GM10248 (cell line): ENCODE measurements at places on chromosomes 5 and 9.

GRCh38 chr9:7403839-7404487, 395.6 kb downstream of the DMAC1 start:
- no peak for DNase-seq

DNA sequence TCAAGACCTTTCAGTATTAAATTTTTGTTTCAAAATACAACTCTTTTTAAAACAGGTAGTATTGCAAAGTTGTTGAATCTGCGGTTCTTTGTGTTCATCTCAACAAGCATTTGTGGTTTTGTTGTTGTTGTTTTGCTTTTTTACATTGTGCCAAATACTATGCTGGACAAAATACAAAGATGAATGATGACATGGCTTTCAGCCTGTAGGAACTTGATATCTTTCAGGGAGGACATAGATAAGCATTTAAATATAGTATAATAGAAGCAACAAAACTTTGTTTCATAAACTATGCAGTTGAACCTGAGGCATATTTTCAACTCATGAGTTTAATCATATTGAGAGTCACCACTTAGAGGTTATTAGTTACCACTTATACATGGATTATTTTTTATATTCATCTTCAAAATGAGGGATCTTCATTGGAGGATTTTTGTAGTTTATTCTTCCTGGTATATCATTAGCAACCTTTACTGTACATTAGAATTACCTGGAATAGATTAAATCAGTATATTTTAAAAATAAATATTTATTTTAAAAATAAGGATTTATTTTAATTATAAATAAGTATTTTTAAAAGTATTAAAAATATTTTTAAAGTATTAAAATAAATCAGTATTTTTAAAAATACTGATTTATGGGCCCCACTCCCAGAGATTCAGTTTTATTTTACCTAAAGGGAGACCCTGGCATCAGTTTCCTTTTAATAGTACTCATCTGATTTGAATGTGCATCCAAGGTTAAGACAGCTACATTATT, 42.9 kb downstream of the KIF2A start:
- DNase-seq = no peak

- DNase-seq = no peak
Observed at GRCh38 chr9:90024409-90024808, 419.6 kb downstream of the GADD45G start.

DNA sequence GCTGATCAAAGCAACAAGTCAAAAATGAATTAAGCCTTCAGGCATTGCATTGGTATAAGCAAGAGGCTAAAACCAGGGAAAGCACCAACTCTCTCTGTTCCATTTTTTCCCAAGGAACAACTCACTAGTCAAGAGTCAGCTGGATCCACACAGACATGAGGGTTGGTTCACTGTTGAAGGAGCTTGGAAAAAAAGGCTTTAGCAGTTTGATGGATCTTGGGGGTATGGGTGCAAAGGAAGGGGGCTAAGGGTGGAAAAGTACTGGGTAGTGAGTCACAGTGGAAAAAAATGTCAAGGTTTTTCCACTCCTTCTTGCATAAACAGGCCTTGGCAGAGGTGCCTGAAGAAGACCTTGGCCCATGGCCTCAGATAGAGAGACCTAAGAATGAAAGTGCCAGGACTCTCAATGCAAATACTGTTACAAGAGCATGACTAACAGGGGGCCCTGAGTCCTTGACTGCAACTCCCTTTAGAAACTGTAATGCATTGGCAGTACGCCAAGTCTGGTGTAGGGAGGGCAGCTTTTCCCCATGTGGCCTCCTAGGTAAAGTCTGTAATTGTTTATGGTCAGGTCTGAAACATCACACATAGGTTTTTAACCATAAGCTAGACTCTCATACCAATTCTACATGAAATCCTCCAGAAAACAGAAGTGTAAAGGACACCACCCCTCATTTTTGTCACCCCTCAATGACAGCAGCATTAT, 23.7 kb downstream of the ACTL7A start:
- peak; percentile 74 for DNase-seq

DNA sequence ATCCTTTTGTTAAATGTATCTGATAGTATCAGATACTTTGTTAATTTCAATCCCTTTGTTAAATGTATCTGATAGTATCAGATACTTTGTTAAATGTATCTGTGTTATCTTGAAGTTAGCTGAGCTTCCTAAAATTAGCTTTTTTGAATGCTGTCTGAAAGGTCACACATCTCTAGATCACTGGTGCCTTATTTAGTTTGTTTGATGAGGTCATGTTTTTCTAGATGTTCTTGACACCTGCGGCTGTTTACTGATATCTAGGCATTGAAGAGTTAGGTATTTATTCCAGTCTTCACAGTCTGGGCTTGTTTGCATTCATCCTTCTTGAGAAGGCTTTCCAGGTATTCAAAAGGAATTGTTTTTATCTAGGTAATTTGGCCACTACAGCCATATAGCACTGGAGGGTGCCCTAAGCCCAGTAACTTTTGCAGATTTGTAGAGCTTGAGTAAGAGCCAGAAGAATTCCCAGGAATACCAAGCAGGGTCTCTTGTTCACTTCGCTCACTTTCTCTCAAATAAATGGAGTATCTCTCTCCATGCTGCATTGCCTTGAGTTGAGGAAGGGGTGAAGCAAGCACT, 435.4 kb upstream of the GRAMD2B start:
- no peak for DNase-seq

DNA sequence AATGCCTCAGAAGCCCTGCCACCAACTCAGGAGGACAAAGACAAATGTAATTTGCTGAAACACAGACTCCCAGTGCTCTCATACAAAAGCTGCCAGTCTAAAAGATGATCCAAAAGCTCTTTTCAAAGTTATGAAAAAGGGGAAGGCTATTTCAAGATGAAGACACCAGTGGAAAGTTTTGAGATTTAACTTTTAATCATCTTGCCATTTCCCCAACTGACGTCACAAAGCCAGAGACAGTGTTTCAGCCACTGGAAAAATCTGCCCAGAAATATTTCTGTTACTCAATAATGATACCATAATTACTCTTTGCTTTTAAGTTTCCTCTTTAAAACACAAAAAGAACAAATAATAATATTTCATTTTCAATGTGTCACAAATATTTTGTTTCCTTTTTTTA, 20.9 kb downstream of the ENG start:
- DNase-seq = no peak

DNA sequence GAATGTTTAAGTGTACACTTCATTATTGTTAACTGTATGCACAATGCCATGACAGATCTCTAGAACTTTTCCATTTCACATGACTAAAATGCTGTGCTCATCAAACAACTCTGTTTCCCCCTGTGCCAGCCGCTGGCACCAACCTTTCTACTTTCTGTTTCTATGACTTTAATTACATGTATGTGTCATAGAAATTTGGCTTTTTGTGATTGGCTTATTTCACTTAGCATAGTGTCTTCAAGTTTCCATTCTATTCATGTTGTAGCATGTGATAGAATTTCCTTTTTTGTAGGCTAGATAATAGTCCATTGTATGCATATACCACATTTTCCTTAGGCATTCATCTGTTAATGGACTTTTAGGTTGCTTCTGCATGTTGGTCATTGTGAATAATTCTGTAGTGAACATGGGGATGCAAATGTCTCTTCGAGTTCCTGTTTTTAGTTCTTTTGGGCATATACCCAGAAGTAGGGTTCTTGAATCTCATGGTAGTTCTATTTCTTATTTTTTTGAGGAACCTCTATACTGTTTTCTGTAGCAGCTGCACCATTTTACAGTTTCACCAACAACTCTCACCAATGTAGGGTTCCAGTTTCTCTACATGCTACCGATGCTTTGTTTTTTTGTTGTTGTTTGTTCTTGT, 184.4 kb upstream of the DMRT1 start:
- DNase-seq = no peak

- peak; percentile 64 for DNase-seq
Observed at GRCh38 chr5:116454417-116454927, 120.2 kb downstream of the SEMA6A start.

DNA sequence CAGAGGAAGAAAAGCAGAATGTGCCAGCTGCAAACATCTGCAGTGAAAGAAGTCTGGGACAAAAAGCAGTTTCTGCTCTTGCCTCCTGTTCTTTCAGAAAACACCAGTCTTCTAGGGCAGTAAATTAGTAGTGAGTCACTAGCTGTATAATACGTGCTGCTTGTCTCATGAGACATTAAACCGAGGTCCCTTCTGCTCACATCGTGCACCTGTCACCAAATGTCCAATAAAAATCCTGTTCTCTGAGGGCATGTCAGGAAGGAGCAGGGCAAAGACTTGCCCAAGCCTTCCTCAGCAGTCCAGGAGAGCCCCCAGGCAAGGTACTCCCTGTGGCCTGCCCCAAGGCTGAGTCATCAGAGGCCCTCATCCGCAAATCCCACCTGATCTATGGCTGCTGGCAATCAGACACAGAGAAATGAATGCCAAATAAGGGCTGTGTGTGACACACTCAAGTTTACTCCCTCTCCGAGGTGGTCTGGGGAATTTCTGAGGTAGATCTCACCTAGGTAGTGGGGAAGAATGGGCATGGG, 255.3 kb upstream of the SMARCA2 start:
- DNase-seq = no peak

- no peak for DNase-seq
Observed at GRCh38 chr9:88933607-88934379, 57.5 kb upstream of the S1PR3 start.

- DNase-seq = no peak
Observed at GRCh38 chr9:16683326-16683725, 187.1 kb downstream of the BNC2 start.

GRCh38 chr5:149941795-149942194, 2.8 kb downstream of the PDE6A start:
- no peak for DNase-seq

GRCh38 chr5:95191330-95191729, 93.6 kb downstream of the MCTP1 start:
- DNase-seq = peak; percentile 21

DNA sequence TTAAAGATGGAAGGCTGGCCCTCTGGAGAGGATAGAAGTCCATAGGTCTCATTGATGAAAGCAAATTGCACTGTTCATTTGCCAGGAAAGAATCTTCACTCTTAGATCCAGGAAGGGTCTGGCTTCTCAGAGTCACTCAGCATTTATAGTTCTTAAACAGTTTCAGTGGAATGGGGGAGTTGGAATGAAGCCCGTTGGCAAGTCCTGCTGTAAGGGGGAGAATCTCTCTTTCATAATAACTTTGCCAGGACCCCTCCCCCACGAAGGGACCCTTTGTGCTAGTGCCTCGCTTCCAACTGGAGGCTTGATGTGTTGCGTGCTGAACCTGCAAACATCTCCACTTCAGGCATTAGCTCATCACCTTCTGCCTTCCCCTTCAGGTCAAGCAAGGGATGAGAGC, 57.1 kb downstream of the ENTREP1 start:
- no peak for DNase-seq

DNA sequence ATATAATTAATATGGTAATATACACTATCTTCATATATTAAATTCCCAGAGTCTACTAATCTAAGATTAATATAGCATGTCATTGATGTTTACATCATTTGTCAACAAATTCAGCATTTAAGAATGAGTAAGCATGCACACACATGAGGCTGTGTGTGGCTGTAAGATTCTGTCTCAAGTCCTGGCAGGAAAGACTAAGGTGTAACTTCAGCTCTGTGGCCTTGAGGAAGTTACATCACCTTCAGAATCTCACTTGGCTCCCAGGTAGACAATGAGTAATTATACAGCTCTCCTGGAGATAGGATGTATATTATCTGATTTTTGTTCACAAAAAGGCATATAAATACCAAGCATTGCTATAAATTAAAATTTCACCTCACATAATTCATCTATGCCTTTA, 119.4 kb upstream of the IQGAP2 start:
- no peak for DNase-seq

GRCh38 chr9:109945573-109945972, 165.6 kb downstream of the PALM2AKAP2 start:
- no peak for DNase-seq

GRCh38 chr5:59174248-59174844, 591.5 kb downstream of the RAB3C start:
- peak; percentile 20 for DNase-seq

DNA sequence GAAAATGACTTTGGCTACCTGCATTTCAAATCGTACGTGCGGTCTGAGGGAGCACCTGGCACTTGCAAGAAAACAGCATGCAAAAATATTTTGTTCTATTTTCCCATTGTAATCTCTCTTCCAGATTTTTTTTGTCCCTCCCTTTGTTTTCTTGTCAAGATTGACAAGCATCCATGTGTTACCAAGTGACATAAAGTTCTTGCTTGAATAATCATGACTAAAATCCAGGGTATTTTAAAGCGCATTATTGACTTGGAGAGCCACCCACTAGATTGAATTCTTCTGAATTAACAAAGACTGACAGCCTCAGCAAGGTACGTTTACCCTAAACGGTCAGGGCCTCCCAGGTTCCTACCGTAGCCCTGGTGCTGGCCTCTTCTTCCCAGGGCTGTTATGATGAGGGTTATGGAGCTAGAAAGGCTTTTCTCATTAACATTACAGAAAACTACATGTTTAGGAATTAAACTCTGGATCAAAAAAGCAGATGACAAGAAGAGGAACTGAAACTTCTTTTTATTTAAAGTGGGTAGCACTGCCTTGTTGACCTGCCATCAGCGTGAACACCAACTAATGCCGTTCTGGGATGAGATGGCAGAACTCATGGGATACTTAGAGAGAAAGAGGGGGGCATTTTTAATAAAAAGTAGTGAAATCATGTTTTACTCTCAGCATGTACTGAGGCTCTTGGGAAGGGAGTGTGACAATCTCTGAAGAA, 297.0 kb downstream of the EFNA5 start:
- DNase-seq = no peak

- DNase-seq = no peak
Observed at GRCh38 chr5:127988146-127988760, 95.3 kb upstream of the SLC12A2 start.

DNA sequence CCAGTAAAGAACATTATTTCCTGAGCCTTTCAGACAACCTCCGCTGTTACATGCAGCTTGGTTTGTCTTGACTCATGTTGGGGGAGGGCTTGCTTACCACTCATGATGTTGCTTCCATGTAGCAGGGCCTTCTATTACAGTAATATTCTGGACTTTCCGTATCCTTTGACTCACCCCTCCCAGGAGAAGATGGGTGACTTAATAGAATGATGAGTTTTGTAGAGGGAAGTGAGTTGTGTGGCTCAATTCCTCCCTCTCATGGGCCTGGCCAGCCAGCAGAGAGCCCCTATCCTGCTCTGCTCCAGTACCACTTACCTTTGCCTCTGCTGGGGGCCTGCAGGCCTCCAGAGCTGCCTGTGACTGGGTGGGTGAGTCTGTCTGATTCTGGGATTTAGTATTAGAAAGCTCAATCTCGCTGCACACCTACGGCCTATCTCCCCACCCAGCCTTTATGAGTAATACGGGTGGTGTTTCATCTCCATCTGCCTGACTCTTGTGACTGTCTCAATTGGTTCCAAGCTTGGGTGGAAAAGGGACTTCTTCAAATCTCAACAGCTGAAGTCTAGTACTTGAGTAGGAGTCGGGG, 52.6 kb upstream of the KLF9 start:
- no peak for DNase-seq

GRCh38 chr5:141874262-141874964, 3.8 kb downstream of the PCDH1 start:
- DNase-seq = no peak

DNA sequence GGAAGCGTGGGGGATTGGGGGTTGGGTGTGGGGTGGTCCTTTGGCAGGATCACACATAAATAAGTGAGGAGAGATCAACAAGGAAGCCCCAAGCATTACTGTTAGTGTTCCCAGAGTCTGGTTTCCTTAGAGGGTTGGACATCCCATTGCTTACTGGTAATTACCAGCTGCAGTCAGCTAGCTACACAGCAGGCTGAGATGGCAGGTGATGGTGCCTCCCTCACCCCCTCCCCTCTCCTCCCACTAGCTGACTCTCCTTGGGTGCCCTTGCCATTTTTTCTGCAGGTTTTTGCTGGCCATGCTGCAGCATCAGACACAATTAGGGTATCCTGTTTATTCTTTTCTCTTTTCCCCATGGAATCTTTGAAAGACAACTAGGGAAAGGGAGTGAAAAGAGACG, 107.5 kb upstream of the TLR4 start:
- no peak for DNase-seq
